Activated CD4-positive, alpha-beta T cell treated with anti-CD3 and anti-CD28 coated beads for 24 hours (primary cell): ENCODE measurements at places on chromosomes 7 and 10.

- no peak for DNase-seq
Observed at GRCh38 chr7:121761399-121761798, 111.6 kb upstream of the PTPRZ1 start.

GRCh38 chr7:53094827-53095226, 59.4 kb downstream of the POM121L12 start:
- DNase-seq: no peak

DNA sequence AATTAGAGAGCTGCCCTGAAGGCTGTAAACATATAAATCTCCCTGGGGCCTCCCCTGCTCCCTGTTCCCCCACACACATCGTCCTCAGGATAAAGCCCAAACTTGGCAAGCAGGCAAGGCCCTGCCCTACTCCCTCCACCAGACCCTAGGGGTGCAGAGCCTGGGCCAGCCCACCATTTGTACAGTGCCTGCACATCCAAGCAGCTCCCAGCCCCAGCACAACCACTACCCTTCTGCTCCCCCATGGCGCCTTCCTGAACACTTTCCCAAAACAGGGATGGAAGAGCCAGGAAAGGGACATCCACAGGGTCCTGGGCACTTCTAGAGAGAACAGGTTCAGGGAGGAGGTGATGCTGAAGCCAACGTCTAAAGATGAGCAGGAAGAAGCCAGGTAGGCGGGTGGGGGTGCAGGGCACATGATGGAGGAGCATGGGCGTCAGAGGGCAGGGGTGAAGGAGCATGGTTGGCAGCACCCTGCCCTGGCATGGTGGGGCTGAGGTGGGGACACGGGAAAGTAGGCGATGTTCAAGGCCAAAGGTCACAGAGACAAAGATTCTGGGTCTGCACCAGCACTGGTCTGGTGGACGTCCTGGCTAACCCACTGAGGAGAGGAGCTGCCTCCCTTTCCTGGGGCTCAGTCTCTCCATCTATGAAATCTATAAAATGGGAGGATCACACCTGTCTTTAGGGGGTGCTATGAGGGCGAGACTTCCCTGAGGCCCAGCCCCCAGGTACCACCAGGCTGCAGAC, 140.6 kb downstream of the ARHGAP22 start:
- no peak for DNase-seq

- no peak for DNase-seq
Observed at GRCh38 chr7:51335057-51335456, 18.4 kb upstream of the COBL start.

DNA sequence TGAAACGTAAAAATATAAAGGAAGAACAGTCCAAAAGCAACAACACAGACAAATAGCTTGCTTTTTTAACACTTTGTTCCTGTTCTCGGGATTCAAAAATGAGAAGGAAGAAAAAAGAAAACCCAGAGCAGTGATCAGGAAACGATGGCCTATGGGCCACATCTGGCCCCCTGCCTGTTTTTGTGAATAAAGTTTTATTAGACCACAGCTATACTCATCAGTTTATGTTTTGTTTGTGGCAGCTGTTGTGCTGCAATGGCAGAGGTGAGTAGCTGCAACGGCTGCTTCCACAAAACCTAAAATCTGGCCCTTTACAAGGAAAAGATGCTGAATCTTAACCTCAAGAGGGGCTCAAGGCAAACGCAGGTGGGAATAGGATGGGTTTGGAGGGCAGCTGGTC, 96.4 kb downstream of the CCDC3 start:
- DNase-seq: no peak

DNA sequence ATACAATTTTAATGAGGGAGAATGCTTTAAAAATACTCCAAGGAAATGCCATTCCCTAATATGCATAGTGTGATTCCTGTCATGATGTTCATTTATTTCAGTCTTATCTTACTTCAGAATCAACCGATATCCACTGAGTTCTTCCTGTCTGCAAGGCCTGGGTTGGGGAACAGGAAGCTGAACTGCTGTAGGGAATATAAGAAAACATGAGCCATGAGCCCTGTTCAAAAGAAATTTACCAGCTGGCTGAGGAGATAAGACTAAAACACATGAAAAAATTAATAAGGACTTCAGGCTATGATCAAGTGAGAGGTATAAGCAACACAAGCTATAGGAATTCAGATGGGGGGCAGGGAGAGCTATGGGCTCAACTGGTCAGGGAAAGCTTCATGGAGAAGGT, 184.7 kb downstream of the PLPP4 start:
- DNase-seq: no peak

- no peak for DNase-seq
Observed at GRCh38 chr7:12594122-12594897, 23.8 kb downstream of the SCIN start.

- DNase-seq: no peak
Observed at GRCh38 chr7:150369748-150370501, 1.3 kb downstream of the REPIN1 start.

DNA sequence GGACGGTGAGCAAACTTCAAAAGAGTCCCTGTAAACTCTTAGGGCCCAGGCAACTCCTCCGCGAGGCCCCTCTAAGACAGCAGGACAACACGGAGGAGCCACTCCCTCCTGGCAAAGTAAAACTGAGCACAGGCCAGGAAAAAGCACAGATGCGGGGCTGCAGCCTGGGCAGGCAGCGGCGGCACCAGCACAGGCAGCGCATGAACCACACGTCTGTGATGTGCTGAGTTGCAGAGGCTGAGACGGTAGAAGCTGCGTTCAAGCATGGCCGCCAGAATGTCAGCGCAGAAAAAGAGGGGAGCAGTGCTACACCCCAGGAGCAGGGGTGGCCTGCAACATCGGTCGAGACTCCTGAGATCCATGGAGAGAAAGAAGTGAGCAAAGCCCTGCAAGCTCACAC, 46.1 kb upstream of the STK17A start:
- DNase-seq: no peak

GRCh38 chr10:92175164-92175563, 115.7 kb downstream of the CPEB3 start:
- DNase-seq: no peak

DNA sequence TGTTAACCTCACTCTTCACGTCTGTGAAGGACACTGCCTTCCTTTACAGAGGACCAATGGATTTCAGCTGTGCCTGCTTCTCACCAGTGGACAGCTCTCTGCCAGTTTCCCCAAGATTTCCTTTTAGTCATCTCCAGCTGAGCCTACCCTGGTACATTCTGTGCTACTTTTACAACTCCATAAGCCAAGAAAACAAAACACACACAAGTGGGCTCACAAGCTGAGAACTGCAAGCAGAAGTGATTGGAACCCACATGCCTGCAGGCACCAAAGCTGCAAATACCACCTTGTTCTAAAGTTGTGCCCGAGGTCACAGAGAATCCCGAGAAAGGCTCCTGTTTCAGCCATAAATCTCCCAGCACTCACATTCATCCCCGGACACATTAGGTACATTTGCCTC, 636.8 kb downstream of the PHTF2 start:
- DNase-seq: no peak

DNA sequence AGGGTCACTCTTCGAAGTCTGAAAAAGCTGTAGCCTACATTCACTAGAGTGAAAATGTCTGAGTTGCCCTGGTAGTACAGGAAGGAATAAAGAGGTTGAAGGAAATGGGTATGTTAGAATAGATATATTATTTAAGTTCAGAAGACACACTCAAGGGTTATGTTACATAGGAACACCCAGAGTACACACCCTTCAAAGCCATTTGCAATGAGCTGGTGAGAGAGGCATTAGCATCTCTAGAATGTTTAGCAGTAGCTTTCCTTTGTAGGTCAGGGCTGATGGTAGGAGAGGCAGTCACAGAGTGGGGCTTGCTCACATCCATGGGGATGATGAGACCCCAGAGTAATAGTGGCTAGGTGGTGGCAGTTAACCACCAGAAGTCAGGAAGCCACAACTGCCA, 221.2 kb downstream of the SLC25A13 start:
- no peak for DNase-seq

DNA sequence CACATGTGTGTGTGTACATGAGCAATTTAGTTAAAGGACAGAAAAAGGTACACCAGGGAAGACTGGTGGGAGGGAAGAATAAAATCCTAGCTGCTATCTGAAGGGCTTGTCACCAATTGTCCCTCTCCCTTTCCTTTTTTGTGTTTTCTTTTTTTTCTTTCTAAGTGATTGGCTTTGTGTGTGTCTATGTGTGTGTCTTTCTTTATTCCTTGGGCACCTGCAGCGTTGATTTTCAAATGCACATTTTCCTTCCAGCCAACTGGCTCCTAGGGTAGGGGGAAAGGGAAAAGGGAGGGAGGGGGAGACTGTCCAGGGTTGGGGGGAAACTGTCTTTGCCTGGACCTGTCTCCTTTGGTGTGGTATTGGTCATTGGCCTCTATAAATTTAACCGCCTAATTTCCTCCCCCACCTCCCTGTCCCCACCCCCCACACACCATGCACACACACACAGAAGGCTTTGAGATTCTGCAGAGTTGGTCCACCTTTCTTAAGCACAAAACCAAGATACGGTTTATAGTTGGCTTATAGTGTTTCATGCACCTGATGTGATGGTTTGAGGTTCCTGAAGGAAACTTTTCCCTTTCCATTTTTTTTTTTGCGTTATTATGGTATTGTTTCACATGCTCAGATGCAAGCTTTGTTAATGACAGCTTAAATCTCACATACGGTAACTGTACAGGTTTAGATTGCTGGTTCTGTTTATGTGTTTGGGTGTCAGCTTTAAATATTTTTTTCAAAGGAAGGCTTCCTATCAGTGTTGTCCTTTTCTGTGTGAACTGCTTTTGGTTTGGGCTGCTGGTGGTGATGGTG, 2.6 kb downstream of the AUTS2 start:
- DNase-seq: no peak

DNA sequence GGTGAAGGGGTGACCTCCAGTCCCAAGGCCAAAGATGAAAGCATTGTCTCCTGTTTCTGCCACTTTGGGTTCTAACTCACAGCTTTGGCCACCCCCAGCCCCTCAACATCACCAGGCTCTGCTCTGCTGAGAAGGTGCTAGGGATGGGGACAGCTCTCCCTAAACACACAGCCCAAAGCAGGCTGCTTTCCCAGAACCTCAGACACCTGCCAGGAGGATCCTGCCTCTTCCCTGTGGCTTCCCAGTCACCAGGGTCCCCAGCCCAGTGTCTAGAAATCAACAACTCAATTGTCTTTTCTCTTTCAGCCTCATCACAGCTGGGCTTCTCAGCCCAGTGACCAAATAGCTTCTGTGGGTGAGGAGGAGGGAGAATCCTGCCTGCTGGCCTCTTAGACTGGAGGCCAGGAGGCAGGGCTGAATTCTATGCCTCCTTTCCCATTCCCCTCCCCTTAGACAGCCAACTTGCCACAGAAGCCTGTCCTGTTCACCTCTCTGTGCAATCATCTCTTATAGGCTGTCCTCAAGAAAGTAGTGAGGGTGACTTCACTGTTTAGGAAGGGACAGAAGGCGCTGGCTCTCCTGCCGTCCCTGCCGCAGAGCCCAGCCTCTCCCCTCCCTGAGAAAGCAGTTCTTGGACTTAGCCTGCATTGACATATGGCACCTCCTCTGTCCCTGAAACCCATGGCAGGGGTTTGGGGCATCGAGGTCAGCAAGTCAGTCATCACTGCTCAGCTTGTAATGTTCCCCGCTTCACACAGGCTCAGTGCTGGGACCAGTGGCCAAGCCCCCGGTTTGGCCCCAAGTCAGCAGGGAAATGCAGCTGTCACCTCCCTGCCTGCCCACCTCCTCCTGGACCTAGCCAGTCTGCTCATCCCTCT, 3.7 kb downstream of the FGF8 start:
- DNase-seq: no peak

DNA sequence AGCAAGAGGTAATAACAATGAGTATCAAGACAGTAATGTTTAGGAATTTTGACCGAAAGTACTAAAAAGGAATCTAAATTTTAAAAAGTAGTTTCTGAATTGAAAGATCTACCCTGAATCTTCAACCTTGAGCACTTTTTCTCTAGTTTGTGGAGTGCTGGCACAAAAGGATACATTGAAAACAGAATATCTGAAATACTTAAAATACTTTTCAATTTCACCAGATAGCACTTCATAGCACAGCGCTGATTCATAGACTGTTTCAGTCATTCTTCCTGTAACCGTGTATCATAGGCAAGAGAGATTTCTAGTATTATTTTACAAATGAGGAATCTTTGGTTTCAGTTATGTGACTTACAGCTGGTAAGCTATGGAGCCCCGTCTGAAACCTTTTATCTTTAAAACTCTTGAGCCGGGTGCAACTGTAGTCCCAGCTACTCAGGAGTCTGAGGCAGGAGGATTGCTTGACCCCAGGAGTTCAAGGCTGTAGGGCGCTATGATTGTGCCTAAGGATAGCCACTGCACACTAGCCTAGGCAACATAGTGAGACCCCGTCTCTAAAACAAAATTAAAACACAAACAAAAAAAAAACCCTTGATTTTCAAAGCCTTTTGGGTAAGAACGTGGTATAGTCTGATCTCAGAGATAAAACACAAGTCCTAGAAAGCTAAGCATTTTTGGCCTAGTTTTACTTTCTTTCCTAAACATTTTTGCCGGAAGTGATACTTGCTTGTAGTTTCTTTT, 35.1 kb downstream of the FHIP2A start:
- no peak for DNase-seq

- DNase-seq: no peak
Observed at GRCh38 chr10:54665095-54665494, 135.9 kb downstream of the PCDH15 start.

GRCh38 chr7:86788948-86789347, 145.2 kb downstream of the GRM3 start:
- DNase-seq: no peak

- DNase-seq: no peak
Observed at GRCh38 chr7:70434821-70435220, 697.1 kb upstream of the GALNT17 start.

GRCh38 chr7:87570178-87570577, 30.5 kb downstream of the ABCB1 start:
- no peak for DNase-seq

DNA sequence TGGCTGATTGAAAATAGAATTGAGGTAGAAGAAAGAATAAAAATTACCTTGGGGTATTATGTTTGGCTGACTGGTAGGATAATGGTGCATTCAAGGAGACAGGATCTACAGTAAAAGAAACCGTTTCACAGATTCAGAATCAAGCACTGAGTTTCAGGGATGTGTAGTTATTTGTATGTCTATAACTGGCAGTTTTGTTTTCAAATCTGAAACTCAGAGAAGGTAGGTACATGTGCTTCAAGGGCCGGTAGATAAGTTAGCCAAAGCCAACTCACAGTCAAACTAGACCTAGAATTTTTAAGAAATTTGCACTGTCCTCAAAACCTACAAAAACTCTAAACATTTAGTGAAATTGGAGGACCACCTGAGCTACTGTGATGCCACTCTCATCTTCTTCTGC, 191.5 kb downstream of the FOXP2 start:
- DNase-seq: no peak

- no peak for DNase-seq
Observed at GRCh38 chr10:72025400-72025799, 61.2 kb downstream of the CHST3 start.

GRCh38 chr10:26628395-26628794, 69.1 kb upstream of the PDSS1 start:
- DNase-seq: no peak

GRCh38 chr7:78444267-78444666, 645.7 kb downstream of the PHTF2 start:
- no peak for DNase-seq

DNA sequence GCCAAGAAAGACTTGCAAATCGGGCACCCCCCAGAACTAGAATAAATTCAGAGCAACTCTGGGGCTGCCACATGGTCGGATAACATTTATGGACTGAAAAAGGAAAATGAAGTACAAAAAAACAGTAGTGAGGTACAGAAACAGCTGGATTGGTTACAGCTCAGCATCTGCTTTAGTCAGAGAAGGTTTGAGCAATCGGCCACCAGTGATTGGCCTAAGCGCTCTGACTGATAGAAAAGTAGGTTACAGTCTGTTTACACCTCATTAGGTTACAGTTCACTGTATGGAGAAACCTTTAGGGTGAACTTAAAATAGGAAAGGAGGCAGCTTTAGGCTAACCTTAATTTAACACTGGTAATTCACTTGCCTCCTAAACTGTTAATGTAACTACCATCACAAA, 102.0 kb upstream of the DKK1 start:
- no peak for DNase-seq
